ENCODE measurements at places on chromosomes 4 and X.

DNA sequence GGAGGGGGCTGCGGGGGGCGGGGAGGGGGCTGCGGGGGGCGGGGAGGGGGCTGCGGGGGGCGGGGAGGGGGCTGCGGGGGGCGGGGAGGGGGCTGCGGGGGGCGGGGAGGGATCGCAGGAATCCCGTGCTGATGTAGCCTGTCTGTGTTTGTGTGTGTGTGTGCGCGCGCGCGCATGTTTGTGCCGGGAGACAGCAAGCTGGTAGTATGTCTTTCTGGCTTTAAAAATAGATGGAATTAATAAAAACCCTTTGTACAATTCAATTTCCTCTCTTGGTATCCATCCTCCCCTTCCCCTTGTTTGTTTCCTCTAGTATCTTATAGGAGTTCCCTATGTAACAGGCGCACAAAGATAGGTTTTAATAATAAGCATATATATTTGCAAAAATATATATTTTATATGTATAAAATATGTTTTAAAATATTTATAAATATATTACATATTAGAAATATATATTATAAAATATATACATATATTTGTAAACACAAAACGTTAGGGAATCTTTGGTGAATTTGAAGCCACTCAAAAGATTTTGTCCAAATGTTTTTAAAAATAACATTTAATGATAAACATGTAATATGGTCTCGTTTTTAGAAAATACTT is 782 bp downstream of the ARHGAP24 start:
- no peaks in the 10 kb centered on the region for H3K4me1 ChIP-seq
- H3K27me3 ChIP-seq: no peaks in the 10 kb centered on the region
- DNase-seq: no peak
- no peaks in the 10 kb centered on the region for H3K36me3 ChIP-seq
- no peak overlapping the region for H3K27ac ChIP-seq

GRCh38 chr4:86152454-86152853 is 207.4 kb downstream of the MAPK10 start:
- no peak for DNase-seq
- no peaks in the 10 kb centered on the region for H3K4me1 ChIP-seq
- H3K36me3 ChIP-seq: no peaks in the 10 kb centered on the region
- H3K27me3 ChIP-seq: no peaks in the 10 kb centered on the region
- H3K4me3 ChIP-seq: no peak overlapping the region

- H3K27ac ChIP-seq: no peak overlapping the region
- H3K27me3 ChIP-seq: no peaks in the 10 kb centered on the region
- no peaks in the 10 kb centered on the region for H3K4me1 ChIP-seq
- no peaks in the 10 kb centered on the region for H3K36me3 ChIP-seq
- DNase-seq: no peak
Measured at GRCh38 chr4:69970071-69970470, 4.5 kb upstream of the CSN2 start.

GRCh38 chrX:45006002-45006800 is 133.2 kb downstream of the KDM6A start:
- no peak overlapping the region for H3K4me3 ChIP-seq
- DNase-seq: no peak
- peaks cover 3% of the 10 kb centered on the region for H3K36me3 ChIP-seq

GRCh38 chrX:115363372-115363771 is 73.9 kb downstream of the LUZP4 start:
- H3K27ac ChIP-seq: no peak overlapping the region
- no peaks in the 10 kb centered on the region for H3K27me3 ChIP-seq
- H3K4me1 ChIP-seq: no peaks in the 10 kb centered on the region
- no peaks in the 10 kb centered on the region for H3K36me3 ChIP-seq

DNA sequence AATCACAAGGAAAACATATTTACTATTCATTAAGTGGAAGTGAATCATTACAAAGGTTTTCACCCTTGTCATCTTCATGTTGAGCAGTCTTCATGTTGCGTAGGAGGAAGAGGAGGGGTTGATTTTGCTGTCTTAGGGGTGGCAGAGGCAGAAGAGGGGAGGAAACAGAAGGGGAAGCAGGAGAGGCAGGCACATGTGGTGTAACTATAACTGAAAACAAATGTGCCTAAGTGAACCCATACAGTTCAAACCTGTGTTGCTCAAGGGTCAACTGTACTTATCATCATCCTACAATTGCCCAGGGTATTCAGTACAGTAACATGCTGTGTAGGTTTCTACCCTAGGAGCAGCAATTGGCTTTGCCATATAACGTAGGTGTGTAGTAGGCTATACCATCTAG is 47.2 kb downstream of the SYNPO2 start:
- H3K27ac ChIP-seq: no peak overlapping the region
- DNase-seq: no peak
- H3K4me1 ChIP-seq: no peaks in the 10 kb centered on the region
- H3K36me3 ChIP-seq: no peaks in the 10 kb centered on the region
- no peak overlapping the region for H3K4me3 ChIP-seq
- peaks cover 15% of the 10 kb centered on the region for H3K27me3 ChIP-seq

- DNase-seq: no peak
- no peaks in the 10 kb centered on the region for H3K4me1 ChIP-seq
- H3K27ac ChIP-seq: no peak overlapping the region
Measured at GRCh38 chr4:99669084-99669483, 11.5 kb upstream of the C4orf54 start.

DNA sequence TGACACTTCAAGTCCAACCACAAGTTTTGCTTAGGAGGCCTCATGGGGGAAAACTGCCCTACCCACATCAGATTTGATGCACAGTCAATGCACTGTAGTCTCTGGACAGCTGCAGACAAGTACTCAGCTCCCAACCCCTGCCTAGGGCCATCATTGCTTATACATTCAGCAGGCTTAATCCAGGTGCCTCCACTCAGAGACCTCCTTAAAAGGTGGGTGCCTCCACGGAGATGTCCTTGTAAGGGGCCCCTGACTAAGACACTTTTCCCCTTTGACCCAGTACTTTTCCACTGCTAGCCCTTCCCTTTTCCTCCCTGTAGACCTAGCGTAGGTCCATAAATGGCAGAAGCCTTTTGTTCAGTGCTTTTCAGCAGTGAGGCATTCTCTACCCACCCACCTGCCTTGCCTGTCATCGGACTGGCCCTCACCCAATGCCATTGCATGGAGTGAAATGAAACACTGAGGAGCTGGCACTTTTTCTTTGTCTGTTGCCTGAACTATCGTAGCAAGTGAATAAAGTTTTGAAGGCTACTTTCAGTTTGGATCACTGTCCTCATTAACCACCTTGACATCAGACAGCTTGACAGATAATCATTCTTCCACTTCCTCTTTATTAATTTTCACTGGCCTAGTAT is 23.8 kb upstream of the PLK4 start:
- H3K27ac ChIP-seq: no peak overlapping the region
- H3K27me3 ChIP-seq: no peaks in the 10 kb centered on the region
- DNase-seq: no peak
- no peak overlapping the region for H3K4me3 ChIP-seq

DNA sequence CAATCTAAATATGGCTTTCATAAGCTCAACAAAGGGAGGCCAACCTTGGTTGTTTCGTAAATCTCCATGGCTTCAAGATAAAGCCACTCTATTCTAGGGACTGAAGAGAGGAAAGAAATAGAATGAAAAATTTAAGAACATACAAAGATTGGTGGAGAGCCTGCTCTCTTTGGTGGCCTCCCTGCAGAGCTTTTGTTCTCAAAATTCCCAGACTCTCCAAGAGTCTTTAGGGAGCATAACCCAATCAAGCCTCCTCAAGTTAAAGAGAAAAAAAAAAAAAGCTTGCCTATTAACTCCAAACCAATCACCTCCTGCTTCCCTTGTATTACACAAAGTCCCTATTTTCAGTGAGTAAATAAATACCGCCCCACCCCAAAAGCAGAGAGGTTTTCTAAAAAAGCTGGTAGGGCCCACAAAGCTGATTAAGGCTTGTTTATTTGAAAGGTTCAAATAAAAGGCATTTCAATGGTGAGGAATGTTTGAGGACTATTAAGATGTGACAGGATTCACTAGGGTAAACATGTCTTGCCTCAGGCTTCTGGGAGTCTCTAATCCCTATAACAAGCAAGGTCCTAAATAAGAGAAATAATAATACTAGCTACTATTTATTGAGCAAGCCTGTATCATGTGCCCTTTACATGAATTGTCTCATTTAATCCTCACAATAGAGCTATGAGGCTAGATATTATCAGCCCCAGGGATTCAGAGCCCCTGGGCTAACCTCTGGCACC is 71.6 kb downstream of the GPC3 start:
- H3K36me3 ChIP-seq: no peaks in the 10 kb centered on the region
- no peak overlapping the region for H3K4me3 ChIP-seq
- no peak for DNase-seq

GRCh38 chrX:133610056-133610455 is 194.8 kb upstream of the GPC4 start:
- H3K27me3 ChIP-seq: no peaks in the 10 kb centered on the region
- no peaks in the 10 kb centered on the region for H3K36me3 ChIP-seq
- DNase-seq: no peak

DNA sequence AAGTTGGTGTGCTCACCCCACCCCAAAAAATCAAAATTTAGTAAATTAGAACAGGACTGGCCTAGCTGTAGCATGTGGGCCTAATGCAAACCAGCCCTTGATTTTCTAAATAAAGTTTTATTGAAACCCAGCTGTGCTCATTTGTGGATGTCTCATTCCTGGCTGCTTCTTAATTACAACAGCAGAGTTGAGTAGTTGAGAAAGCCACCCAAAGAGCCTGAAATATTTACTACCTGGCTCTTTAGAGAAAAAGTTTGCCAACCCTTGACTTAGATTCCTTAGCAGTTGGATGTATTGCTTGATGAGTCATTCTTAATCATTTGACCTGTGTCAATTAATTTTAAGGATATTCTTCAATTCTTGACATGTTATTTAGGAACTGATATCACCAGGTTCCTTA is 168.3 kb upstream of the PUDP start:
- no peak overlapping the region for H3K4me3 ChIP-seq
- DNase-seq: no peak
- no peak overlapping the region for H3K27ac ChIP-seq

DNA sequence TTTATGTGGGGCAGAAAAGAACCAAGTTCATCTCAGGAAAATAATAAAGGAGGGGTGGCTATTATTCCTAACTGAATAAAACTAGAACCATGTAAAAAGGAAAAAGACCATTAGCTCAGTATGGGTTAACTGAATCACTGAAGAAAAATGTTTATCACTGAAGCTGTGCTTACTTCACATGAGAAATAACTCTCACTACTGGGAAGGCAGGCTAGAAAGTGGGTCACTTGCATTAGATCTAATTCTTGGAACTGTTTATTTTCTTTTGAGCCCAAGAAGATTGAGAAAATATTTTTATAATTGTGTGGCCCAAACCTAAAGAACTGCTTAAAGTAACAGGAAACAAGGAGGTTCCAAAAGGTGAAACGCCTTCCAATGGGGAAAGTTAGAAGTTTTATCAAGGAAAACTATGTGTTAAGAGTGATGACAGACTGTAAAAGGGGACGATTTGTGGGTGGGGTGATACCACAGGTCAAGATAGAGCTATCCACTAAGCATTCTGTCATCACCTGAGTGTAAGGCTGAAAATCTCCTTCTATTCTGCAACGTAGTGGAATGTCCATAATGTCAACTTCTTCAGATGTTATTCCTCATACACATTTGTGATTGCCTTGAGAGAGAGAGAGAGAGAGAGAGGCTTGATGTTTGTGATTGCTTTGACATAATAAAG is 1083.5 kb downstream of the PCDH7 start:
- no peak overlapping the region for H3K4me3 ChIP-seq
- H3K27ac ChIP-seq: no peak overlapping the region
- no peak for DNase-seq
- H3K36me3 ChIP-seq: peaks cover 3% of the 10 kb centered on the region
- no peaks in the 10 kb centered on the region for H3K4me1 ChIP-seq

DNA sequence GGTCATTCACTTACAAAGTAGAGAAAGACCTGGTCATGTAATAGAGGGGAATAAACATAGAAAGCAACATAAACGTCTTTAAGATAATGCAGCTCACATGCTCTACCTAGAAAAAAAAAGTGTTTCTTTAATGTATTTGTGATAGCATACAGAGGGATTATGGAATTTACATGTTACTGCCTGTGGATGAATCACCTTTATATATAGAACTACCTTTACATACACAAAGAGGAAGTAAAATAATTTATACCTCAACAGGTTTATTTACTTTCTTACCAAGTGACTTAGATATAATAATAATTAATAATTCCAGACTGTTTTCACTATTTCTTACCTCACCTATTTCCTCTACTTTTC is 81.5 kb downstream of the PPP3CA start:
- no peaks in the 10 kb centered on the region for H3K27me3 ChIP-seq
- no peak overlapping the region for H3K4me3 ChIP-seq
- H3K36me3 ChIP-seq: peaks cover 3% of the 10 kb centered on the region
- H3K27ac ChIP-seq: no peak overlapping the region

DNA sequence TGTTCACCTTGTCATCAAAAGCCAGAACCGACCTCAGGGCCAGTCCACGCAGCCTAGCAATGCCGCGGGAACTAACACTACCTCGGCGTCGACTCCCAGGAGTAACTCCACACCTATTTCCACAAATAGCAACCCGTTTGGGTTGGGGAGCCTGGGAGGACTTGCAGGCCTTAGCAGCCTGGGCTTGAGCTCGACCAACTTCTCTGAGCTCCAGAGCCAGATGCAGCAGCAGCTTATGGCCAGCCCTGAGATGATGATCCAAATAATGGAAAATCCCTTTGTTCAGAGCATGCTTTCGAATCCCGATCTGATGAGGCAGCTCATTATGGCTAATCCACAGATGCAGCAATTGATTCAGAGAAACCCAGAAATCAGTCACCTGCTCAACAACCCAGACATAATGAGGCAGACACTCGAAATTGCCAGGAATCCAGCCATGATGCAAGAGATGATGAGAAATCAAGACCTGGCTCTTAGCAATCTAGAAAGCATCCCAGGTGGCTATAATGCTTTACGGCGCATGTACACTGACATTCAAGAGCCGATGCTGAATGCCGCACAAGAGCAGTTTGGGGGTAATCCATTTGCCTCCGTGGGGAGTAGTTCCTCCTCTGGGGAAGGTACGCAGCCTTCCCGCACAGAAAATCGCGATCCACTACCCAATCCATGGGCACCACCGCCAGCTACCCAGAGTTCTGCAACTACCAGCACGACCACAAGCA is 898 bp downstream of the UBQLN2 start:
- H3K27me3 ChIP-seq: no peaks in the 10 kb centered on the region
- H3K4me1 ChIP-seq: peaks cover 12% of the 10 kb centered on the region
- peak overlapping the region; percentile 94 for H3K27ac ChIP-seq
- H3K36me3 ChIP-seq: peaks cover 15% of the 10 kb centered on the region

DNA sequence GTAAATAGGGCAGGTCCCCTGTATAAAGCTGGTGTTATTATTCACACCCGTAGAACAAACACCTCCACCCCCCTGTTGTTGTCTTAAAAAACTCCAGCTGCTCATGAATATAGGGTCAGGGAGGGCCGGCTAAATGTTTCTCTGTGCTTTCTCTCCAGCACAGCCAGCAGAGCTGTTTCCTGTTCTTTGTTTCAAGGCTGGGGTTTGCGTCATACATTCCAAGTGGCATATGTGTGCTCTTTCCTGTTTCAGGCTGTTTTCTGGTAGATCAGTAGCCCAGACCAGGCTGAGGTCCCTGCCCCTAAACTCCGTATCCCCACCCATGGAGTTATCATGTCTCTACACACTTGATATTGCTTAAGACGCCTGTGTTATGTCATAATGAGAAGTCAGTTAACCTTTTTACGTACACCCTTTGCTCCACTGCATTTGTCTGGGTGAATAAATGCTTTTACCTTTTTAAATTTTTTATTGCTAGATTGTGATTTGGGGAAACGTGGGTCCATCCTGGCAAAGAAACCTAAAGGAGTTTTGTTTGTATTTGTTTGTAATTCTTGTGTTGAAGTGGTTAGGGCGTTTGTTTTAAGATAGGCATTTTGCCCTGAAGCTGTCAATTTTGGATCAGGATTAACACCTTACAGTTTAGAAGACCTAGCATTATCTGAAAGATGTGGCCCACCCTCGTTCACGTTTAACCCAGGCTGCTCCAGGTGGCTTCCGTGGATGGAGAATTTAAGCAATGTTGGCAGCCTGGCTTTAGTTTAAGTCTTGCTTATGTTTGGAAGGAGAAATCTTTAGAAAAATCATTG is 3.3 kb downstream of the KLF3 start:
- DNase-seq: peak; percentile 70
- H3K36me3 ChIP-seq: peaks cover 66% of the 10 kb centered on the region
- H3K27ac ChIP-seq: peak overlapping the region; percentile 95
- H3K4me3 ChIP-seq: peak overlapping the region; percentile 96
